AG20443 (cell line): ENCODE measurements at places on chromosomes 1 and 21.

DNA sequence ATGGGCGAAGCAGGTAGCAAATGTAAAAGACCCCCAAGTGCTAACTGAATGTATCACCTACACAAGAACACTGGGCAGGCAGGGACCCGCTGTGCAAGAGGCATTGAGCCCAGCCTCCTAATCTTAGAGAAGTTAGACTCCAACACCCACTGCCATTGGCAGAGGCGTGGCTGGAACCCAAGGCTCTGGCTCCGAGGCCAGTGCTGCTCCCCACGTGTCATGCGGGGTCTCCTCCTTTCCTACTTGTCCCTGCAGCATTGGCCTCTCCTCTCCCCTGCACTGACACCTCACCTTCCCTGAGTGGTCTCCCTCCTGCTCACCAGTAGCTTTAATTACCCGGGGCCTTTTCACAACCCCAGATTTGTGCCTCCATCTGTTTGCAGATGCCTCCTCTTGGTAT lies 107.0 kb downstream of the GALNT2 start:
- DNase-seq = no peak

GRCh38 chr1:165376041-165376810 lies 19.7 kb upstream of the LMX1A start:
- peak; percentile 90 for DNase-seq

- peak; percentile 8 for DNase-seq
These were observed 390.6 kb downstream of the PTPRC start for GRCh38 chr1:199029401-199029800.

GRCh38 chr21:37560385-37560784 lies 193.8 kb downstream of the DYRK1A start:
- DNase-seq = no peak

GRCh38 chr1:17412093-17412870 lies 27.2 kb downstream of the RCC2 start:
- no peak for DNase-seq

DNA sequence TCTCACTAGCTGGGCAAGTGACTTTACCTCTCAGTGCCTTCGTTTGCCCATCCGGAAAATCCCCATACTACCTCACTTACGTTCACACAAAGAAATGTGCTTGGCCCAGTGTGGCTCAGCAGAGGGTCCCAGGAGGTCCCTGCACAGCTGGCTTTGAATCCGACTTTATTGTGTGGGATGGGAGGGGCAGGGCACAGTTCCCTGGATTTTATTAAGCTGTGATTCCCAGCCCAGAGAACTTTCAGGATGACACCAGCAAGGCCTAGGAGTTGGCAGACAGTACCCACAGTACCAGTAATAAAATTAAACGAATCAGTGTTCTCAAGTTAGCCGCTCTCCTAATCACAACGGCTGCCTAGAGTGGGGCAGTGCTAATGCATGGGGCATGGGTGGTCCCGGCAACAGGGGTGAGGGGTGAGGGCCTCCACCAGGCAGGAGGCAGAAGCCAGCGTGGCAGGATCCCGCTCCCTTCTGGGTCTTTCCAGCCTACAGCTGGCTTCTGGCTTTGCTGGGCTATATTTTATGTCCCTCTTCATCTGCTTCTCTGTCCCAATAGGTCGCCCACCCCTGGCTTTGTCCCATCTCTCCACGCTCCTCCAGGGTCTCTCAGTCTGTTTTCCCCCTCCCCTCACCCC lies 74.9 kb downstream of the VWA5B1 start:
- DNase-seq = no peak

DNA sequence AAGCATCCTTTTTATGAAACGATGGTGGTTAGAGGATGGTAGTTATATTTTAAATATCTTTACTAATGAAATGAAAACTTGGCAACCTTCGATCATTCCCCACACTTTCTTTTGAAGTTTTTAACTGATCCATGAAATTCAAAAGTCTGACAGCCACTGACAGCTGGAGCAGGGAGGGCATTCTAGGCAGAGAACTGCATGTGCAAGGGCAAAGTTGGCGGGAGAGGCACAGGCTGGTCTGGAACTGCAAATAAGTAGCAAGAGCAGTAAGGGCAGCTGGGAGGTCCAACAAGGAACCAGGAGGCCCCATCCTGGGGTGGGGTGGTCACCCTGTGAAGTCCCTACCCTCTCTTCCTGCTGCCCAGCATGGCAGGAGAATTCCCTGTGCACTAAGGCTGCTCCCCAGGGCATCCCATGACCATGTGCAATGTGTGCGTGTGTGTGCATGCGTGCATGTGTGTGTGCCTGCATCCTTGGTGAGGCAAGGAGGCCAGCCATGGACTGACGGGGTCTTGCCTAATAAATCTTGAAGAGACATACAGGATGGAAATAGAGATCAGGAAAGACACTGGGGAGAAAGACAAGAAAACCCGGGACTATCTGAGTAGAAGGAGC lies 33.1 kb upstream of the FOXO6 start:
- no peak for DNase-seq
